ENCODE measurements at places on chromosomes 2 and 18.

DNA sequence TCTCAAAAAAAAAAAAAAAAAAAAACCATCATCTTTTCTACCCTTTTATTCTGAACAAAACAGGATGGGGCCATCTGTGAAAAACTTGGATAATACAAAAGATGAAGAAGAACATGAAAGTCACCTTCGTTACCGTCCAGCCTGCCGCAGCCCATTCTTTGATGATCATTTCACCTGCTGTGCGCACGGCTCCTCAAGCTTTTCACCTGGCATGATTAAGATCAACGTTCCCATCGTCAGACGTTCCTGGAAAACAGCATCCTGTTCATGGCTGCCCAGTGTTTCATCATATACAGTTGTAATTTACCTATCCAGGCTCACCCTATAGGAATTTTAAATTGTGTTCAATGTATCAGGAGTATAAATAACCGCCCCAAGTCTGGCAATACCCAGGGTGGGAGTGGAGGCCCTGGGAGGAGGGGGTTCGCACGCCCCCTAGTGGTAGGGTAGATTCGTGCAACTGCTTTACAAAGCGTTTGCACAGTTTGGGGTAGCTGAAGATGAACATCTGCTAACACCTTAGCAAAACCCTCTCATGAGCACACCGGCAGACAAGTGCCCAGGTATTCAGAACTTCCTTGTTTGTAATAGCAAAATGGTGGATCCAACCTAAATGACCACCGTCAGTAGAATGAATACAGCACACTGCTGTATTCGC, 49.0 kb upstream of the GLI2 start:
- peak; percentile 26 for DNase-seq

- DNase-seq: no peak
Observed at GRCh38 chr2:215598376-215598975, 162.6 kb upstream of the FN1 start.

GRCh38 chr2:227671170-227671905, 4.7 kb downstream of the SCYGR5 start:
- DNase-seq: no peak

- DNase-seq: no peak
Observed at GRCh38 chr2:3654531-3655225, 3.3 kb upstream of the ALLC start.

- no peak for DNase-seq
Observed at GRCh38 chr2:150599889-150600288, 112.4 kb upstream of the RND3 start.

GRCh38 chr18:28736951-28737350, 560.0 kb upstream of the CDH2 start:
- no peak for DNase-seq

GRCh38 chr2:36663851-36664695, 32.4 kb upstream of the VIT start:
- DNase-seq: peak; percentile 5

GRCh38 chr18:27226556-27227075, 41.5 kb upstream of the CHST9 start:
- DNase-seq: no peak

DNA sequence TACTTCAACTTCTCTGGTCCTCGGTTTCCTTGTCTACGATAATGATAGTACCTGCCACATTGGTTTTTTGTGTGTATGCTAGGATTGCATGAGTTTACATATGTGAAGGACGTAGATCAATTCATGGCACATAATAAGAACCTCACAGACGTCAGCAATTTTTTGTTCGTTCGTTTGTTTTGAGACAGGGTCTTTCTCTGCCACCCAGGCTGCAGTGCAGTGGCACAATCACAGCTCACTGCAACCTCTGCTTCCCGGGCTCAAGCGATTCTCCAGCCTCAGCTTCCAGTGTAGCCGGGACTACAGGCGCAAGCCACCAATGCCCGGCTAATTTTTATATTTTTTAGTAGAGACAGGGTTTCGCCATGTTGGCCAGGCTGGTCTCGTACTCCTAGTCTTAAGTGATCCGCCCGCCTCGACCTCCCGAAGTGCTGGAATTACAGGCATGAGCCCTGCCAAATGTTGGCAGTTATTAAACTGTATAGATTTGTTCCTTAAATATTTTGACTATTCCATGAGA, 756 bp upstream of the SLC35F5 start:
- no peak for DNase-seq

DNA sequence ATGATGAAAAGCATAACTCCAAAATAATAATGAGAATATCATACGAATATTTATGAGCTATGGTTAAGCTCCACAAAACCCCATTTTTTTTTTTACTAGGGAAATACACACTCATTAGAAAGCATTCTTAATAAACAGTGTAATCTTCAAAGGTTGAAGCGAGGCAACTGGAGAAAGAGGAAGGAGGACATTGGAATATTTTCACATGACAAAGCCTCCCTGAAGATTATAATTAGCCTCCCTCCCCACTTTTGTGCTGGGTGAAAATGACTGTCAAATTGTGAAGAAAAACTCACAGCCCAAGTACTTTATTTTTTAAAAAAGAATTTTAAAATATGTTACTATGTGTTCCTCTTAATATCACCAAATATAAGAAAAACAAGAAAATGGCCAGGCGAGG, 64.1 kb upstream of the NFU1 start:
- DNase-seq: no peak

DNA sequence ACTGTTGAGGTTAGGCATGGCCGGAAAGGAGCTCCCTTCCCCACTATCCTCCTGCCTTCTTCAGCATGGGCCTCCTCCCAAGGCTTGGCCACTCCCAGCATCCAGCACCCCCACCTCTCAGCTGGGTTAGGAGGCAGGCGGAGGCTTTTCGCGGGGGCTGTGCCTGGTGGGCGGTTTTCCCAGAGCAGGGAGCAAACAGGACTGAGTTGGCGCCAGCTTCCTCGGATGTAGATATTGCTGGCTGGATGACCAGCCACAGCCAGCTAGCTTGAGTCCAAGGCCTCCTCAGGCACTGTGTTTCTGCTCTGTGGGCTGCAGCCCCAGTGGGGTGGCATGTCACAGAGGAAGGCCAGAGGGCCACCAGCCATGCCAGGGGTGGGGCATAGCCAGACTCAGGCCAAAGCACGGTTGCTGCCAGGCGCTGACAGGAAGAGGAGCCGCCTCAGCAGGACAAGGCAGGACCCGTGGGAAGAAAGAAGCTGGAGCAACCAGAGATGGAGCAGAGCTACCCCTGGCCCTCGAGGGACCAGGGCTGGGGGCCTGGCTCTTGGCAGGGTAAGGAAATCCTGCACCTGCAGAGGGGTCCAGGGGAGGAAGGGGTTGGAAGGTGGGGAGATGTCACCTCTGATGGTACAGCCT, at the start of gene TCF23:
Gene TCF23, plus strand, starts transcription at position 204 of the 639 bp plus-strand sequence. Its CDS starts 130 bp downstream, at position 334.
- DNase-seq: no peak

DNA sequence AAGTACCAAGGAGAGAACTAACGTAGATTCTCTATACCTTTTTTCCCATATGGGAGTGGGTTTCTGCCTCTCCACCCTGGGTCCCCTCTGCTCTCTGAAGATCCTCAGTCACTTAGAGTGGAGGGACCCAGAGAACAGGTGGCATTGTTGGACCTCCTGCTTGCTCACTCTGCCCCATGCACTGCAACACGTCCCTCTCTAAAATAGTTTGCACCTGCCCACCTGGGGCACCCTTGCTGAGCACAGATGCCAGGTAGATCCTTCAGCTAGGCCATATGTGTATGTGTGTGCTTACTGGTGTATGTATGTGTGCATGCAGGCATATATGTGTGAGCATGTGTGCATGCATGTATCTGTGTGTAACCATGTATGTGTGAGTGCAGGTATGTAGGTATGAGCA, 2.2 kb downstream of the IL36RN start:
- DNase-seq: no peak

- no peak for DNase-seq
Observed at GRCh38 chr2:33617989-33618388, 18.9 kb upstream of the FAM98A start.

- no peak for DNase-seq
Observed at GRCh38 chr2:240986787-240987411, 11.5 kb upstream of the SNED1 start.

DNA sequence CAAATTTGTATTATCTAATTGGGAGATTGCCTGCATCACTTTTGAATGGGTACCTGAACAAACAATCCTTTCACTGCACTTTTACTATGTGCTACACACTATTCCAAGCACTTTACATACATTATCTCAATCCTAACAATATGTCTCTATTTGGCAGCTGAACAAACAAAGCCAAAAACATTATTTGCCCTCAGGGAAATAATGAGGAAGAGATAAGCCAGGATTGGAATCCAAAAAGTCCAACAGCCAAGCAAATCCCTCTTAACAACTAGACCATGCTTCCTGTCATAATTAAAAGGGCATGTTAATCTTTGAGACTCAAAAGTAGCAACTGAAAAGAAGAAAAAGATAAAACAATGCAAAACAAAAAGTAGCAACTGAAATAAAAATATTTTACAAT, 32.1 kb downstream of the RPRD1A start:
- DNase-seq: no peak

DNA sequence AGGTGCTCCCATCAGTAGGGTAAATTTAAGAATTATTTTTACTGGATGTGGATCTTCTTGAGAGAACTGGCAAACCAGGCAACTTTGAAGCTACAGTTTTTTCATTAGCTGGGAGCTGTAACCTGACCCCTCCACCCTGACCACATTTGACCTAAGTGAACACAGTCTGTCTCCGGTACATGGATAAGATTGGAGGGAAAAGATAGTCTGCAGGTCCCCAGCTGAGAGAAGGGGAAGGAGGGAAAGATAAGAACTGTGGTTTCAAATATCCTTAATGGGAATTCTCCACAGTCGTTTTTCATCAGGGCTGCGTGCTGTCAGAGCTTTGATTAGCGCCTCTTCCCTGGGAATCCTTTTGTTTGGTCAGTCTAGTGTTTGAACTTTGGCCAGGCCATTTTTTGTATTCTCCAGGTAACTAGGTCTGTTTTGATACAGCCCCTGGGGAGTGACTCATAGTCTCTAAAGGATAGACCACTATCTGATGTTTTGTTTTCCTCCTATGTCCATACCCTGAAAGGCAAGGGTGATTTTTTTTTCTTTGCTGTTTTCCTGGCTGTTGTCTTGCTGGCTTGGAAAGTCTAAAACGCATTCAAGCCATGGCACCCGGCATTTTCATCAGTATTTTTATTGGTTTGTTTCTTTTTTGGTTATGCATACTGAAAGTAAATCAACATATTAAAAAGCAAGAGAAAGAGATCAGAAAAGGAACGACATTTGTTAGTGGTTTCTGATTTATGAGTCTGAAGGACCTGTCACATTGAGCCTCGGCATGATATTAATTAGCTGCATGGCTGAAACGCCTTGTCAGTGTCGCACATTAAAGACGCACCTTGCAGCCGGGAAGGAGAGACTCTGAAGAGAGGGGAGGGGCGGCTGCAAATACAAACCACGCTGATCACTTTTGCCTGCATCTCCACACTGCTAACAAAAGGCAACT, 183.4 kb upstream of the FN1 start:
- DNase-seq: no peak

DNA sequence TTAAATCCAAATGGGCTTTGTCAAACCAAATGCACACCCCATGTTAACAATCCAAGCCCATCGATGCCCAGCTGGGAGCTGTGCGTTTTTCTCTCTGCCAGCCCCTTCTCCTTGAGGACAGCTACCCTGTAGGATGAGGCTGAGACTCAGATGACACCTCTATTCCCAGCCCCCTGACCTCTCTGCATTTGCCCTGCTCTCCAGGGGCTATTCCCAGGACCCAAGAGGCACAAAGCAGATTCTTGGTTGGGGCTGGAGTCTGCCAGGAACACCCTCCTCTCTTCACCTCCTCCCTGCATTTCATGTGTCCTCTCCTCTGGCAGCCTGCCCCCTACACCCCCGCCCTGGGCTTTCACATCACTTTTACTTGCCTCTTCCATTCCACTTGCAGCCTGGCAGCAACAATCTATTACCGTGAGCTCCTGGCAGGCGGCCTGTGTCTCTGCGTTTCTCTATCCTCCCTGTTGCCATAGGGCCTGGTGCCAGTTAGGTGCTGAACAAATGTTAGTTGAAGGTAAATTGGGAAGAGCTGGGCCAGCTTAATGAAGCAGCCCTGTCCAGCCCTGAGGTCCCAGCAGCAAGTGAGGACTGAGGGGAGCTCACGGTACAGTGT, 51.8 kb downstream of the ADD2 start:
- DNase-seq: peak; percentile 30

DNA sequence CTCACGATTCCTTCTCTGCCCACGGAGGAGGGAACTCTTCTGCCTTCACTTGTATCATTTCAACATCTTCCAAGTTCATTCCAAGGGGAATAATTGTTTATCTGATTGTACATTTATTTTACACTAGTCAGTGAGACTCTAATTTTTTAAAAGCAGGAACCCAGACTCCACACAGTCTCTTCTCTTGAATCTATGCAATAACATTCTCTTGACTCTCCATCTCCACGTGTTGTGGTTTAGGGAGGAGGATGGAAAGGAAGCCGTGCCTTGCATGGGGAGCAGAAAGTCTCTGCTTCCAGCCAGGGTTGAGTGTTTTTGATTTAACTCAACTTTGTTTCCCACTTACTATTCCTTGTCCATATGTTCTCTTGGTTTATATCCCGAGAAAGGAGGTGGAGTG, 131.1 kb upstream of the RIOK3 start:
- no peak for DNase-seq

GRCh38 chr2:230847883-230848388, 16.8 kb upstream of the ITM2C start:
- DNase-seq: peak; percentile 96

DNA sequence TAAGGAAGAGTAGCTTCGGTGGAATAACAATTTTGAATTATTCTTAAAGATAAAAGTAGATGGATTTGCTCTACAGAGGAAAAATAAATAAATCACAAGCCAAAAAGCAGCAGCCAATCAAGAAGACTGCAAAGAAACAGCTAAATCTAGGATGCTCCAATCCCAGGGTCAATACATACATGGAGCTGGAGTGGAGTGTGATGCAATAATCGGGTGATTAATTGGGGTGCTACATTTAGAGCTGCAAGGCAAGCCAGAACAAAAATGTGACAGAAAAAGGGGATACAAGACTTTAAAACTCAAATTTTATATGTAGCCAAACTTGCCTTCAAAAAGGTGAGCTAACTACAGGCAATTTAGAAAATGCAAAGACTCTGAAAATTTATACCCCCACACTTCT, 215.8 kb downstream of the TCF4 start:
- DNase-seq: no peak

DNA sequence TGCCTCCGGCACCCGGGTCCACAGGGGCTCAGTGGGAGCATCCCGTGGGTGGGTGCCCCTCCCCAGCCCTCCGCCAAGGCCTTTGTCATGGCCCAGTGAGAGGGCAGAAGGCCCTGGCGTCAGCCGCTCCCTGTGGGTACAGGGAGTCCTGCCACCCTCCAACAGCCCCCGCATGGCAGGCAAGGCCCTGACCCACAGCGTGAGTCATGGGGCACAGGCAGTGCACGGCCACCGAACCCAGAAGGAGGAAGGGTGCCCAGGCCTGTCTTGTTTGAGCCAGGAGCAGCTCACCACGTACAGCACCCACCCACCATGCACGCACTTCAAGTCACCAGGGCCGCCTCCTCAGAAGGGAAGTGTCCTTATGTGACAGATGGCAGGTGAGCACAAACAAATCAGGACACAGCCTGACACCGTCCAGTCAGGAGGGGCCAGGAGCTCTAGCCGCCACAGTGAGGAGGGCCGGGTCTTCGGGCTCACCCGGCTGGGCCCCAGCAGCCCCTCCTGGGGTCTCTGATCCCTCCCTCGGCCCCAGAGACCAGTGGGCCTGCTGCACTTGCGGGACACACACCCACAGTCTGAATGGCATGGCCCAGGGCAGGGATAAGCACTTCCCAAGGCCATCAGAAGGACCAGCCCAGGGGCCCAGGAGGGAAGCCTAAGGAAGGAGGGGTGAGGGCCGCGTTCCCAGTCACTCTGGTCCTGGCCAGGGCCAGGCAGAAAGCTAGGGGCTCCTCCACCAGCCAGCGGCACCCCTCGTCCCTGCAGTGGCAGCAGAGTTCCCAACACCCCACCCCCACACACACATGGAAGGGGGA, 25.8 kb downstream of the BIN1 start:
- no peak for DNase-seq

All from activated naive CD4-positive, alpha-beta T cell treated with anti-CD3 and anti-CD28 coated beads, Interleukin-2, amount 50 U/mL, for 72 hours (primary cell).